HT-29 (cell line): ENCODE measurements at places on chromosomes 4 and X. TPM values are rescaled to one million over a fixed set of nuclear protein-coding genes. Genes with fewer than 3 reads are reported as not detected.

The KIT gene
- not detected in 2 replicates for total RNA-seq

DNA sequence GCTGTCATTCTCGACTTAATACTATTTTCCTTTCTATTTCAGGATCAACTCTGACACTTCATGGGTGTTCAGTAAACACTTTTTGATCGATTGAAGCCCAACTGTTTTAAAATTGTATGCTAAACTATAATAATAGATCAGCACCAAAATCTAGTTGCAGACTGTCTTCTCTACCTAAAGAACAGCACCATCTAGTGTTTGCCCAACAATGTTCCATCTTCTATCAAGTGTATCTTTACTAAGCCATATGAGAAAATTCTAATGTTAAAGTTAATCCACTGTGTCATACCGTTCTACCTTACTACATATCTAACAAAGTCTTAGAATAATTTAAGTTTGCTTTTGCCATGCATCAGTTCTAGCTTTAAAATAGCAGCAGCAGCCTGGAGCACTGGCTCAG lies 113.0 kb upstream of the PRDX4 start:
- DNase-seq = peak; percentile 52

GRCh38 chrX:143615851-143616250 lies 20.1 kb downstream of the SLITRK4 start:
- DNase-seq = no peak

DNA sequence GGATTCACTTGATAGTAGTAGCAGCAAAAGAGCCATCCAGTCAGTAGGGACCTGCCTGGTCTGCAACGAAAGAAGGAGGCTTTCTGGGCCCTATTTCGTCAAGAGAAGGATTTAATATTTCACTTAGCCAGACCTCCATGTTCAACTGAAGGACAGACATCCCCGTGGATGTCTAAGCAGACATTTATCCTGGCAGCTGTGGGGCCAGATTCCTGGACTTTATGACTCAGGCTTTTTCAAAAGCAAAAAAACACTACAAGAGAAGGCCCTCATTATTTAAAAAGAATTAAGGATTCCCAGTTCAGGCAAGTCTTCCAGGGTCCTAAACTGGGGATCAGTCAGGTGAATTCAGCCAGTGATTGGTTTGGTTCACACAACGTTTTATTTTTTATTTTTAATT lies 88.5 kb upstream of the TSPAN5 start:
- DNase-seq = no peak

- peak; percentile 24 for DNase-seq
Observed at GRCh38 chr4:29805245-29805644, 914.9 kb upstream of the PCDH7 start.

- no peak for DNase-seq
Observed at GRCh38 chr4:42152507-42153504, at the start of gene BEND4. TSS of gene BEND4 (minus strand) at chr4:42152655. CDS start at chr4:42152143, 512 bp downstream.

DNA sequence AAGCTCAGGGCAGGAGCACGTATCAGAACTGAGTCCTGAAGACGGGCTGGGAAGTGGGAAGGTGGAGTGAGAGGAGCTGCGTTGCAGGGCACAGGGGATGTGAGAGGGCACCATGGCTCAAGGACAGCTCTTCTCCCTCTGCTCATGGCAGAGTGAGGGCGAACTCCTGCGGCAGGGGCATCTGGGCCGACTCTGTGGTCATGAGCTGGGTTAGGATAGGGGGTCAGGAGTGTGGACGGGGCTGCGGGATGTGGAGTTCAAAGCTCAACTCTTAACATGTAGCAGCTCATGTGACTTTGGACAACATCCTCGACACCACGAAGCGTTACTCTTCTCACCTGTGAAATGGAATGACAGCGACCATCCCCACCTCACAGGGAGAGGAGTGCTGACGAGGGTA lies 19.4 kb upstream of the SORCS2 start:
- DNase-seq = no peak

DNA sequence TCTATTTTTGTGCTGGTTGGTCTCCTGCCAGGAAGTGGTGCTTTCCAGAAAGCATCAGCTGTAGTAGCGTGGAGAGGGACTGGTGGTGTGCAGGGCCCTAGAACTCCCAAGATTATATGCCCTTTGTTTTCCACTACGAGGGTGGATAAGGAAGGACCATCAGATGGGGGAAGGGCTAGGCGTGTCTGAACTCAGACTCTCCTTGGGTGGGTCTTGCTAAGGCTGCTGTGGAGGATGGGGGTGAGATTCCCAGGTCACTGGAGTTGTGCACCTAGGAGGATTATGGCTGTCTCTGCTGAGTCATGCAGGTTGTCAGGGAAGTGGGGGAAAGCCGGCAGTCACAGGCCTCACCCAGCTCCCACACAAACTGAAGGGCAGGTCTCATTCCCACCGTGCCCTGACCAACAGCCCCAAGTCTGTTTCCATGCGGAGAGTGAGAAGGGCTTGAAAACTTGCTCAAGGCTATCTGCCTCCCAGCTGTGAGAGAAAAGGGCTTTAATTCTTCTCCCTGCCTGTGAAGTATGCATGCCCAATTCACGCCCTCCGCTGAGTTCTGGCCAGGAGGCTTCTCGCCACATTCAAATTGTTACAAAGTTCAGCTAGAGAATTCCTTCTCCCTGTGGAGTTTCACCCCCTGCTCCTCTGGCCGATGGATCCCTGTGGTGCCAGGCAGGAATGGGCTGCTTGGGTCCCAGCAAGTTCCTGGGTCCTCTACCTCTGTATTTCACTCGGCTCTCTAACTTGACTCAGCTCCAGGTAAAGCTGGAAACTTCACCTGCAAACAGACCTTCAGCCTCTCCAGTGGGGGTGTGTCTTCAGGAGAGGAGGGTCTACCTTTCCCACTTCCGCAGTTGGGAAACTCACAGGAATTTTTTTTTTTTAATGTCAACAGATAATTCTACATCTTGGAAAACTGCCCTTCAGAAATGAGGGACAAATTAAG lies 7.7 kb upstream of the CSTF2 start:
- DNase-seq = peak; percentile 65
